Peyer's patch (tissue), 4 donors: ENCODE measurements at places on chromosomes 6 and 20.

DNA sequence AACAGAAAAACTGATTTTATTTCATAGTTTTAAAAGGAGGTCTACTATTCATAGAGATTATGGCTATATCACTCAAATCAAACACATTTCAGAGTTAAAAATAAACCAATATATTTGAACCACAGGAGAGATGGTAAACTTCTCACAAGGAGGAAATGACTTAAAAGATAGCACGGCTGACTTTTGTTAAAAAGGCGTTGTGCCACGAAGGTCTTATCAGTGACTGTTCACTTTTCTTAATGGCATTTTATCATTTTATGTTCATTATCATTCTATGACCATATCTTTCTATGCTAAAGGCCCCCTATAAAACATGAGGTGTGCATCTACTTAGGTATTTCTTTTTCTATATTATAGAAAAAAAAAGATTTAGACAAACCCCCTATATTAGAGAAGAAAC, 19.6 kb downstream of the ELOVL4 start:
- DNase-seq: no peak

DNA sequence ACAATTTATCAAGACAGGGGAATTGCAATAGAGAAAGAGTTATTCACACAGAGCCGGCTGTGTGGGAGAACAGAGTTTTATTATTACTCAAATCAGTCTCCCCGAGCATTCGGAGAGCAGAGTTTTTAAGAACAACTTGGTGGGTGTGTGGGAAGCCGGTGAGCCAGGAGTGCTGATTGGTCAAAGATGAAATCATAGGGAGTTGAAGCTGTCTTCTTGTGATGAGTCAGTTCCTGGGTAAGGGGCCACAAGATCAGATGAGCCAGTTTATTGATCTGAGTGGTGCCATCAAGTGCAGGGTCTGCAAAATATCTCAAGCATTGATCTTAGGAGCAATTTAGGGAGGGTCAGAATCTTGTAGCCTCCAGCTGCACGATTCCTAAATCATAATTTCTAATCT, 50.0 kb upstream of the ECI2 start:
- no peak for DNase-seq

GRCh38 chr6:40585223-40585622, 1.9 kb downstream of the LRFN2 start:
- no peak for DNase-seq

- DNase-seq: no peak
Measured at GRCh38 chr6:15555101-15556038, 107.5 kb downstream of the DTNBP1 start.

DNA sequence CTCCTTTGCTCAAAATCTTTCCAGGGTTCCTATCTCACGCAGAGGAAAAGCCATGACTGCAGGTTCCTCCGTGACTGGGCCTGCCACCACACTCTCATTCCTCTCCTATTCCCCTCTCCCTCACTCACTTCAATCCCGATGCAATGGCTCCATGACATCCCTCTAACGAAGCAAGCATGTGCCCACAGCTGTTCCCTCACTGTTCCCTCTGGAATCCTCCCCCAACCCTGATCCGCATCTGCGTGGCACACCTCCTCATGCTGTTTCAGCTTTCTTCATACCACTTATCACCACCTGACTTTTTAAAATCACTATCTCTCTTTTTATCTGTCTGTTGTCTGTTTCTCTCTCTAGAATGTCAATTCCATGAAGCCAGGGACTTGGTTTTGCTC, 25.5 kb downstream of the ANGPT4 start:
- DNase-seq: no peak

GRCh38 chr6:17673543-17674254, 33.0 kb downstream of the NUP153 start:
- DNase-seq: no peak

- no peak for DNase-seq
Measured at GRCh38 chr20:10843146-10843711, 169.4 kb upstream of the JAG1 start.

DNA sequence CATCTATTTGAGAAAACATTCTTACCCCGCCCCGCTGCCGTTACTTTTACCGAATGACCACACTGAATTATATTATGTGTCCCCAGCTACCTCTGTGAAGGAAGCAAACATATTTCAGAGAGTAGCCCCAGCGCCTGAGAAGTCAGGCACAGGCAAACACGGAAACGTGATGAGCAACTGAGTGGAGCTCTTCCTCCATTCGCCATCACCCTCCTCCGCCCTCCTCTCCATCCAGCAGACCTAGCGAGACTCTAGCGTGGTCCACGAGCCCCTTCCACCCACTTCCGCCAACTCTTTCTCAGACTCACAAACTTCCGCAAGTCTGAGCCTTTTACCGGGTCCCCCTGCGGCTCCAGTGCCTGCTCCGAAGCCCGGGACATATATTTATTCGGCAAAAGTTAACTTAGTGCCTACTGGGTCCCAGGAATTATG, 582 bp downstream of the SNRPB start:
- DNase-seq: peak; percentile 77

- no peak for DNase-seq
Measured at GRCh38 chr6:12637960-12638641, 78.5 kb upstream of the PHACTR1 start.

GRCh38 chr6:168658059-168658458, 217.1 kb downstream of the SMOC2 start:
- no peak for DNase-seq

- DNase-seq: no peak
Measured at GRCh38 chr6:166782520-166782919, 155.5 kb upstream of the RPS6KA2 start.
